ENCODE measurements at places on chromosomes 6 and 20.
A peak's percentile ranks its signal among the peaks of the same experiment; 100 is the strongest.

GRCh38 chr20:41650231-41650948, 32.2 kb upstream of the CHD6 start:
- no peak for DNase-seq

- no peak for DNase-seq
Observed at GRCh38 chr6:94367316-94367715, 948.0 kb upstream of the EPHA7 start.

DNA sequence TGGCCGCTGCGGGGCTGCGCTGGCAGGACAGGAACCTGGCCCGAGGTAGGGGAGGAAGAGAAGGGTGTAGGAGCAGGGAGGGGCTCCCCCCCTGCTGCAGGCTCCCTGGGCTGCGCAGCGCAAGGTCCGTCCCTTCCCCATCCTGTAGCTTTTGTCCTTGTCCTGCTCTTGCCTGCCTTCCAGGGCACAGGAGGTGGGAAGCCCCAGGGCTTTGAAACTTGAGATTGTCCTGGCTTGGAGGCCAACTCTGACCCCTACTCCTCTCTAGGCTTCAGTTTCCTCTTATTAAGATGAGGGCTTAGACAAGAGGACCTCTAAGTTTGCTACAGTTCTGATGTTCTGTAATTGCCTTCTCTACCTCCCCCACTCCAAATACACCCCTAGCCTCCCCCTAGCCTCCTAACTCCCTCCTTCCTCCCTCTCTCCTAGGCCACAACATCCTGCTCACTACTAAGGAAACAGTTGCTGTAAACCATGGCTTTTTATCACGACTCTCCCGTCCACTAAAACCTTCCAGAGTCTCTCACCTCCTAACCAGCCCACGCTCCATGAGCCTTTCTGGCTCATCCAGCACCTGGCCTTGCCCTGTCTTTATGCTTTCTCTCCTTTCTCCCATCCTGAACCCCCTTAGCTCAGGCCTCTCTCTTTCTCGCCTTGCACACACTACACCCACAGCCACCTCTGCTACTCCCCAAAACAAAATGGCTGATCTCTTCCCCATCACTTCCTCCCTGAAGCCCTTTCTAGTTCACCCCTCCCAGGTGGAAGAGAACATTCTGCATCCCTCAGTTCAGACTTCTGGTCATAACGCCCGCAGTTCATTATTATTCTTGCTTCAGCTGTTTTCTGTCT, 10.2 kb downstream of the UNC5CL start:
- no peak for DNase-seq

DNA sequence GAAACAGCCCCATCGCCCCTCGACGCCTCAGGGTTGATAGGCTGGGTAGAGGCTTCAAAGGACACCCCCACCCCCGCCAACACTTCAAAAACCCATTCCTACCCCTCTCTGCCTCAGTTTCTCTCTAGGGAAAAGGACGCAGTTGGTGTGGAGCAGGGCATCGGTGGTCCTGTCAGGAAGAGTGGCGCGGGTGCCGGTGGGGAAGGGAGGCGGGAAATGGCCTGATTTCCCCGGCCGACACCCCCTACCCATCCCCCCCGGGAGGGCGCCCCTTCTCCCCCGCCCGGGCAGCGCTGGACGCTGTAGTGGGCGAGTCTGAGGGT, 367 bp downstream of the NRSN2 start:
- no peak for DNase-seq

- no peak for DNase-seq
Observed at GRCh38 chr20:62461157-62461556, 14.6 kb downstream of the GATA5 start.

DNA sequence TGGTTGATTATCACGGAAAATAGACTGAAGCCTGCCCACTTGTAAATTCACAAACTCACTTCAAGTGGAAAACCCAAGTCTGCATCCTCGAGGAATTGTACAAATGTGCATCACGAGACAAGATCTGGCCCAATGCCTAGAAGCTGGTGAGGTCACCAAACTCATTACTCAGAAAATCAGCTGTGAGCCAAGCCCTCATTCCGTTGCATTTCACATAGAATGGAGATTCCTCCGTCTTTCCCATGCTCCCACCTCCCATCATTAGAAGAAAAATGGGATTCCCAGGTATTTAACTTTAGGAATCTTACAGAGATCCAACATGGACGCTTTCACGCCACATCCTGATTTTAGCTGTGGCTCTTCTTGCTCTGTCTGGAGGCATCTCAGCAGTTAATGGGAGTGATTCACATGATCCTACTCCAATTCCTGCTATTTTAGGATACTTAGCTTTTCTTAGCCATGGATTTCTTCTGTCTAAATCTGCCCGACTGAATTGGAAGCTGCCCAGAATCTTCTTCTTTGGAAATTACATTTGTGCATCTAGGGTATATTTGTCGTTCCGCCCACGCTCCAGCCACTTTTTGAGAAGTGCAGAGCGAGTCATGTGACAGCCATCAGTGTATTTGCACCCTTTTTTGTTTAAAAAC, 68.7 kb upstream of the STMND1 start:
- no peak for DNase-seq

DNA sequence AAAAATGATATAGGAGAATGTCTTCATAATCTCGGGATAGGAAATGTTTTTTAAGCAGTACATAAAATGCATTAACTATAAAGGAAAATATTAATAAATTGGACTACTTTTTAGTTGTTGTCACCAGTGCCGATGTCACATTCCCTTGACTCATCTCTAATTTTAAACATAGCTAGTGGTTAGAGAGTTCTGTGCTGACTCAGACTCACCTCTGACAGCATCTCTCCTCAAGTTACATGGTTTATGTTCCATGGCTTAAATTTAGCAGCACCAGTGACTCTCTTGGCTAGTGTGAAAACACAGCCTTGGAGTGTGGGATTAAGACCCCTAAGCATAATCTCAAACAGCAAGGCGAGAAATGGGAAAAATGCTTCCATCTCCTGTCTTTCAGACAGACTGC, 311.8 kb upstream of the MMS22L start:
- no peak for DNase-seq

DNA sequence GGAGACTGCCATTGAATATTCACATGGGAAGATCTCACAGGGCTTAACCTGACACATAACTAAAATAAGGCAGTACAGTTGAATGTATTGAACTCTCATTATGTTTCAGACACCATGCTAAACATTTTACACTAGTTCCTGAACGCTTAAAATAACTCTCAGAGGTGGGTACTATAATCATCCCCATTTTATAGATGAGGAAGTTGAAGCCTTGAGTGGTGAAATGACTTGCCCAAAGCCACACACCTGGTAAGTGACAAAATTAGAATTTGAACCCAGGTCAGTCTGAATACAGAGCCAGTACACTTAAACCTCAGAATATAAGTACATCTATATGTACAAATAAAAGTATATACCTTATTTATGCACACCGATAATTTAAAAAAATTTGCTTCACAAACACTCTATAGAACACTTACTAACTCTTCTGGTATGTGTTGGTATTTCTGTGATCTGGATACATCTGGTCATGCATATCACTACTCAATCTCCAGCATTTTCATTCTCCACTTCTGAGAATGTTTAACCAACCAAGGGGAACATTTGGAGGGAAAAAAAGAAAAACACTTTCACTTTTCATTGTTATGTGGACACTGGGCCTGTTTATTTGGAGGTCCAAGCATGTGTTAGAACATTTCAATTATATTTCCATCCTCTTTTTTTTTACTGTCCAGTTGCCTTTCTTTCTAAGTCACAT, 4.6 kb upstream of the BICRAL start:
- DNase-seq: no peak

DNA sequence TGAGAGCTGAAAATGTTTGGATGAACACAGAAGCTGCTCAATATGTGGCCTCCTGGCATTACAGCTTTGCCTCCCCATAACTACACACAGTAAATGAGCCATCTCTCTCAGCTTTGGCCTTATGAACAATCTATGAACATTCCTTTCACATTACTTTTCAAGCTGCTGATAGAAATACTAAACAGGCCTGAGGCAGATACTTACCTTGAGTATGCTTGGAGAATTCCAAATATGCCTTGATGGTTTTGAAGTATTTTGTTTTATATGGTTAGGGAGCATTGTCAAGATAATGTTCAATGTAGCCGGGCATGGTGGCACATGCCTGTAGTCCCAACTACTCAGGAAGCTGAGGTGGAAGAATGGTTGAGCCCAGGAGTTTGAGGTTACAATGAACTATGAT, 104.5 kb downstream of the CD24 start:
- DNase-seq: no peak

GRCh38 chr6:44201200-44201599, 15.5 kb upstream of the MYMX start:
- no peak for DNase-seq

GRCh38 chr6:14986370-14986769, 259.5 kb upstream of the JARID2 start:
- no peak for DNase-seq

DNA sequence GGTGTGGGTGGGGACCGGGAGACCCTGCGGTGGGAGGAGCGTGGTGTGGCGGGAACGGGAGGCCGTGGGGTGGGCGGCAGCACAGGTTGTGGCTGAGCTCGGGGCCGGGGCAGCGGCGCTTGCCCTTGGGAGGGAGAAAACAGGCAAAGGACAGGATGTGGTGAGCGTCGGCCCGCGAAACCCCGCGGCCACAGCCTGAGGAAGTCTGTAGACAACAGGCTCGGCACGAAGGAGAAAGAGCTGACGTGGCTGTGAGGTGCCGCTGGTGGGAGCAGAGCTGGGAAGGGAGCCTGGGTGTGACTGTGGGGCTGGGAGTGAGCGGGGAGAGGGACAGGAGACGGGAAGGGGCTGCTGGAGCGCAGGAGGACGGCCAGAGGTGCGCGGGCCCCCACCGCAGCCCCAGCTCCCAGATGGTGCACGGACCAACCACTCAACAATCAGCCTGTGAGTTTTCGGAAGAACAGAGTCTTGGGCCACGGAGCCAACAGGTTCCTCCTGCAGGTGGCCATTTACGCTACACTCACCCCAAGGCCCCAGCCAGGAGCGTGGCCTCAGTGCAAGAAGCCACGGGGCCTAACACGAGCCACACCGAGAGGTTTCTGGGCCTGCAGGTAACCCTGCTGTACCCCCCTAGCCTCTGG, 202.8 kb downstream of the DLL1 start:
- peak; percentile 46 for DNase-seq

GRCh38 chr6:116254297-116255056, 602 bp upstream of the TSPYL4 start:
- no peak for DNase-seq

GRCh38 chr6:135993361-135993760, 141.9 kb downstream of the PDE7B start:
- no peak for DNase-seq

DNA sequence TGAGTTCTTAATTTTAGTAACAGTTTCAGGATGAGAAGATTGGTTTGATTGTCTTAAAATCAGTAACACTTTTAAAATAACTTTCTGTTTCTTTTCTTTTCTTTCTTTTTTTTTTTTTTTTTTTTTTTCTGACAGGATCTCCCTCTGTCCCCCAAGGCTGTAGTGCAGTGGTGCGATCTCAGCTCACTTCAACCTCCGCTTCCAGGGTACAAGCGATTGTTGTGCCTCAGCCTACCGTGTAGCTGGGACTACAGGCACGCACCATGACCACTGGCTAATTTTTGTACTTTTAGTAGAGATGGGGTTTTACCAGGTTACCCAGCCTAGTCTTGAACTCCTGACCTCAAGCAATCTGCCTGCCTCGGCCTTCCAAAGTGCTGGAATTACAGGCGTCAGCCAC, 33.7 kb upstream of the KCNQ5 start:
- DNase-seq: no peak

DNA sequence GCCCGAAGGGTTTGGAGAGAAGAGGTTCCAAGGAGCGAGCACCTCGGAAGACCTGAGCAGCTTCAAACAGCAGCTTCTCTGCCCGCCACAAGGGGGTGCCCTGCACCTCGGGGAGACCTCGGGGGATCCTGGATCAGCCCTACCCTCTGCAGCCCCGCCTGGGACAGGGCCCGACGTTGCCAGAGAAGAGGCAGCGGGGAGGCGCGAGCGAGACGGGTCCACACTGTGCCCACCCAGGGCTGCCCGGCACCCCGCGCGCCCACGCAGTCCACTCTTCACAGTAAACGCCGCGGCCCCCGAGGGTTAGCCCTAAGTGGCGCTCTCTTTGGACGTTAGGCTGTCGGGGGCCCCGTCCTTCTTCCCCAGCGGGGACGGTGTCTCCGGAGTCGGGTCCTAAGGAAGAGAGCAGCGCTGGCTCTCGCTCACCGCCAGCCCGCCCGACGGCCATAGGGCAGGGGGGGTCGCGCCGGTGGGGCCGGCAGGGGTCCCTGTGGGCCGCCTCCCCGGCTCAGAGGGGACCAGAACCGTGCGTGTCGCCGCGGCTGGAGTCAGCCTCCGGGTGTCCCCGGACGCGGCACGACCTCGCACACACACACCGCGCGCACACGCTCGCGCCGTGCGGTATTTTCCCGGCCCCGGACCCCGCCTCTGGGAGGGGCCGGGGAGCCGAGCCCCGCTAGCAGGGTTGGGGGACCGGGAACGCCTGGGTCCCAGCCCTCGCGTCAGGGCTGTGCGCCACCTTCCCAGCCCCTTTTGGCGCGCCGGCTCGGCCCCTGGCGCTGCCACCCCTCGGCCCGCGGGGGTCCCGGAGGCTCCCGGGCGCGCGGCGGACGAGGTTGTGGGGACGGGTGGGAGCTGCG, 929 bp downstream of the CDH22 start:
- DNase-seq: peak; percentile 57

GRCh38 chr6:20313960-20314530, 87.6 kb upstream of the E2F3 start:
- no peak for DNase-seq

DNA sequence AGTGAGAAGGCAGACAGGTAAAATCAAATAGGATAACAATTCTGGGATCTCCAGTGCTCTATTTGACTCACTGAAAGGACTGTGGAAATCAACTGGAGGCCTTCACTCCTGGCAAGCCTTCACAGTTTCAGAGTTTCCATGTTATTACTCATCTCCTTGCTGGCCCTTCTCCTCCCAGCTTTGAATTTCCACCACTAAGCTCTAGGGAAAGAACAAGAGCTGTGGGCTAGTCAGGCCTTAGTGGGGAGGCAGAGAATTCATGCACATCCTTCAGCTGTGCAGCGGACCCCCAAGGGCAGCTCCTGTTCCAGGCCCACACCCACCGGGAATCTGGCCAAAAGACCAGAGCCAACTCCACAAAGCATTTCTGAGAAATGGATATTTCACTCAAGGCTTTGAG, 26.0 kb downstream of the MYLIP start:
- DNase-seq: no peak

DNA sequence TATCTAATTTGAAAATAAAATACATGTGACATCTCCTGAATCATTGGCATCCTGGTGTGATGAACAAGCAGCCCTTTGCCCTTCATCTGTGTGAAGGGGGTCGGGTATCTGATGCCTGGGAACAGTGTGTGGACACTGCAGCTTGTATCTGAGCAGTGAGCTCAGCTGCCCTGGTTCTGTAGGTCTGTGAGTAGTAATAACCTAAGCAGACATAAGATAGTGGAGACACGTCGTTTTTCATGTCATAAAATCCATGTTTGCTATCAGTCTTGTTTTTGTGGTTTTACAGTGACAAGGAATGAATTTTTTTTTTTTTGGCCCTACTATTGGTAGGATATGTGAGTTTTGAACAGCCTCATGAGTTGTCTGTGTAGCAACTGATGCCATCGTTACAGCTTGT, 133.0 kb downstream of the JARID2 start:
- DNase-seq: no peak

All from stimulated activated CD4-positive, alpha-beta T cell treated with anti-CD3 and anti-CD28 coated beads, Interleukin-12 subunit alpha, Interleukin-12 subunit beta, amount 100 ng/mL, for 24 hours (primary cell).